Kidney epithelial cell (primary cell): ENCODE measurements at places on chromosomes 11 and 22.

DNA sequence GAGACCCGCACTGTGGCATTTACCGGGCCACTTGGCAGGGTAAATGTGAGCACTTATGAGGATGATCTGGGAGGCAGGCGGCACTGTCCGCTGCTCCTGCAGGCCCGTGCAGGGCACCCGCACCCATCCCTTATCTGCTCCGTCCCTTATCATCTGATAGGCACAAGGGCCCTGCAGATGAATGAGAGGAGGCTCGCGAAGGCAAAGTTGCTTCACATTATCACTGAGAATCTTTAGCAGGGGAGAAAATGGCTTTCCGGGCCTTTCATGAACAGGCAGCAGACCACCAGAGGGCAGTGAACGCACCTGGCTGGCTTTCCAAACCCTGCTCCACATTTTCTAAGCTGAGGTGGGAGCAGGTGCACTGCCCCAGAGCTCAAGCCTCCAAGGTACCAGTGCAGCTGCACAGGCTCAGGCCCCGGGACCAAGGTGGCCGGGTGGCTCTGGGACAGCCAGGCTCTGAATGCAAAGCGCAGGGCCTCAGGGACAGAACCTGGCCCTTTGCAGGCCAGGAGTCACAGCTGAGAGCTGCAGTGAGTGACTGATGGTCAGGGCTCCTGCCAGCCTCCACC lies 165.6 kb downstream of the SHANK2 start:
- DNase-seq: no peak

- no peak for DNase-seq
These were observed 516 bp downstream of the NEU3 start for GRCh38 chr11:74989260-74989638.

GRCh38 chr22:21942407-21943343 lies 10.0 kb downstream of the PPM1F start:
- no peak for DNase-seq

GRCh38 chr11:12090761-12091258 lies 19.6 kb upstream of the MICAL2 start:
- no peak for DNase-seq

- no peak for DNase-seq
These were observed 31.2 kb upstream of the SNX19 start for GRCh38 chr11:130947481-130947880.

- DNase-seq: no peak
These were observed 2.6 kb upstream of the RAB3IL1 start for GRCh38 chr11:61919705-61920631.

DNA sequence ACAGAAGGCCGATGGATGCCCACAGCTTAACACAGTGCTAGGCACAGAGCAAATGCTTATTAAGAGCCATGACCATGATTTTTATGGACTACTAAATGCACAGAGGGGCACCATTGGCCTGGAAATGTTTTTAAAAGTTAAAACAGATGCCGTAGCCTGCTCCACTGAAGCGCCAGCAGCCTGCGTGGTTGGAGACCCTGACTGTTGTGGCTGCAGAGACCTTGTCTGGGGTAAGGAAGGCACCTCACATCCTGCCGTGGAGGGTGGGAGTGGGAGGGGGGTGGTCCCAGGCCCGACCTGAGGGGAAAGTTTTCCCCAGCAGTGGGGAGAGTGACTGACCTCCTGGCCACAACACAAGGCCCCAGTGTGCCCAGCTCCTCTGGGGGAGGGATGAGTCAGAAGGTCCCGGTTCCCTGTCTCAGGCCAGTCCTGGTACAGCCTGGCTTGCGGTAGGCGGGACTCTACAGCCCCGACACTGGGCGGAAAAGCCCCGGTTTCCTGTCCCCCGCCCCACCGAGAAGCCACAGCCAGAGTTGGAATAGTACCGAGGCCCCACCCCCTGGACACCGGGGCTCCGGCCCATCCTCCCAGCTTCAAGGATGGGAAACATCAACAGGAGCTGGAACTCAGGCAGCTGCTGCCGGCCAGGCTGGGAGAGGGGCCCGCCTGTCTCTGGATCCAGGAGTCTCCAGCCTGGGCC lies 7.0 kb downstream of the CHST1 start:
- DNase-seq: peak; percentile 16

DNA sequence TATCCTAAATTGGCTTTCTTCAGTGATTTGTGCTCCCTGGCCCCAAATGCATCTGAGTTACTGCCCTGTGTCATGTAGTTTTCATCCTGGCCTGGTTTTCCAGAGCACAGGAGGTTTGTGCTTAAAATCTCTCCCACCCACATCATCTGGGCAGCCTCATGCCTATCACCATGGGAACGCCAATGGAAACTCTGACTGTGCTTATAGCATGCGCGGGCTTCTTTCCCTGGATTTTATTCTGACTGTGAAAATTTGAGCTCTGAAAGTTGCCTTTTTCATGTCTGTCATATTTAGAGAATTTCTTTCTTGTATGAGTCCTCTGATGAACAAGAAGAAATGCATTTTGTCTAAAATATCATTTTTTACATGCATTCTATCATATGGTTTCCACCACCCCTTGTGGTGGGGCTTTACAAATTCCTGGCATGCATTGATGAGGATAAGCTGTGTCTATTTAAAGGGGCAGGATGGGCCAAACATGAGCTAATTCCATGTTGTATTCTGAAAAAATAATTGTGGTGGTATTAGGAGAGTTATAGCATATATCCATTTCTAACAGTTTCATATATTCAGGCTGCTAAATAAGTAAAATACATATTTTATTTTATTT lies 55.1 kb downstream of the IRAG1 start:
- DNase-seq: no peak

DNA sequence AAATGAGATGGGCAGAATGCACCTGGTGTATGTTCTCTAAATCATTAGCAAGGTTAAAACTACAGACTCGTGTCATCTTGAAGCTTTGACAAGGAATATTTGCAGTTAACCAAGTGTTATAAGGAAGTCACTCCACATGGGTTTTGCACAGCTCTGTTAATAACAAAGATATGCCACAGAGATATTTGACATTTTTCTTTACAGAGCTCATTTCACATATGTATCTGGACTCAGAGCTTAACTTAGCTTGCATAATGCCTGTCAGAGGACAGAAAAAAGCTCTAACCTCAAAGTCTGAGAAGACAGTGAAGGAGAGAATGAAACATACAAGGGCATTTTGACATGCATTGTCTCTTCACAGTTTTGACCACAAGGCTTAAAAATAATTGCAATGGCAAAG lies 105.5 kb downstream of the C11orf87 start:
- DNase-seq: no peak

- no peak for DNase-seq
These were observed 123.1 kb upstream of the C11orf87 start for GRCh38 chr11:109298865-109299264.

DNA sequence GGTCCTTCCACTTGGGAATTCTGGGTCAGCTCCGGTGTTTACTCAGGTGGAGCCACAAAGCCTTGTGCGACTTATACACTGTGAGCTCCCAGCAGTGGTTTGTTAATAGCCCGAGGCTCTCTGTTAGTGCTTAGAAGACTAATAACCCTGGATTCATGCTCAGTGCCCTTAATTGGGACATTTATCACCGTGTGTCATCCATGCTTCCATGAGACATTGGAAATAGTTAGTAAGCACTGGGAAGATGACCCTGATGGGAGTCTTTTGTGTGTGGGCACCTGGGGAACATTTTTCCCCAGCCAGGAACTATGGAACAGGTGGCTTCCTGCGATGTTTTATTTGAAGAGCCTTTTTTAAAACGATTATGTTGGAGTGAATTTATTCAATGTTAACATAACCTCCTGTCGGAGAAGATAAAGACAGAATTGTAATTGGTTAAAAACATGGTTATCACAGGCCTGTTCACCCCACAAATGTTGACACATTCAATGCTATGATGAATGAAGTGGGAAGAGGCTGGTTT lies 188.9 kb downstream of the MYO18B start:
- DNase-seq: no peak

GRCh38 chr11:34206407-34207300 lies 101.2 kb downstream of the NAT10 start:
- no peak for DNase-seq

GRCh38 chr11:104965735-104966134 lies 2.6 kb downstream of the CASP4 start:
- DNase-seq: no peak

GRCh38 chr11:36822829-36823228 lies 224.8 kb upstream of the RAG2 start:
- DNase-seq: no peak

- peak; percentile 35 for DNase-seq
These were observed 559.9 kb downstream of the MN1 start for GRCh38 chr22:27241430-27242321.

DNA sequence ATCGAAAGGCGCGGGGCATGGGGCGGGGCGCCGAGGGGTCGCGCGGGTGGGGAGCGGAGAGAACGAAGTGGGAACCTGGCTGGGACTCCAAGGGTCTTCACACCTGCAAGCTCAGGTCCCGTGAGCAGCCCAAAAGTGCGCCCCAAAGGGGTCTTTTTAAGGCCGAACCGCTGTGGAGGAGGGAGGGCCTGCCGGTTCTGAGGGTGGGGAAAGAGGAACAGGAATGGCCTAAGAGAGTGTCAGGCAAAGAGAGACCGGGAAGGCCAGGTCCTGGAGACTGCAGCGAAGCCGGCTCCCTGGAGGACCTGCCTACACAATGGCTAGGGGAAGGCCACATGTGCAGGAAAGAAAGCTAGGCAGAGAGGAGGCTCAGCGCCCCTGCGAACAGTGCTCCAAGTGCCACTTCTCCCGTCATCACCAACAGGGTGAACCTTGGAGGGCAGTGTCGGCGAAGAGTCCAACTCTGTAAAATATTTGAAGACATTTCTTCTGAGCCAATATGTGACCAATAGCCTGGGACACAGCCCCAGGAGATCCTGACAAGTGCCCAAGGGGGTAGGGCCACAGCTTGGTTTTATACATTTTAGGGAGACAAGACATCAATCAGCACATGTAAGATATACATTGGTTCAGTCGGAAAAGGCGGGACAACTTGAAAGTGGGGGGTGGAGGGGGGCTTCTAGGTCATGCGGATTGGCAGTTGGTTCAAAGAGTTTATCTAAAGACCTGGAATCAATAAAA lies 710 bp upstream of the DGCR2 start:
- no peak for DNase-seq

- no peak for DNase-seq
These were observed 5.0 kb downstream of the EED start for GRCh38 chr11:86249307-86250098.

DNA sequence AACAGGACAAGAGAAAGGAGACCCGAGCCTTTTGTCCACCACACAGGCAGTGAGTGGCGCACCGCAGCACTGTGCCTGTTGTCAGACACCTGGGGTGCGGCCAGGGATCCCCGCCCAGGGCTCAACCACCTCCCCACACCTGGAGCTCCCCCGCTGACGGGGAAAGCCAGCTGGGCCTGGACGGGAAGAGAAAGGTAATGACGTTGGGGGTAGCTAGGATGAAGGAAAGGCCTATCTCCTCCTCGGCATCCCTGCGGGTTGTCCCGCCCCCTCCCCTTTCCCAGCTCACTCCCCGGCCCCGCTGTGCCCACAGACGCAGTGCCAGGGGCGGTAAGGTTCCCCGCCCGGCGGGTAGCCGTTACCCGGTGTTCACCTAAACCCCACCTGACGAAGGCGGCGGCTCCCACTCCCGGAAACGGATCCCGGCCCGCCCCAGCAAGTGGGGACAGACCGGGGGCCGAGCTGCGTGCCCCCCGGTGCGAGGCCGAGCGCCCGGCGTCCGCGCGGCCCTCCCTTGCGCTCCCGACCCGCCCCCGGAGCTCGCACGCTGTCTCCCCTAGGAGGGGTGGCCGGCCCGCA lies 495 bp downstream of the HYOU1 start:
- DNase-seq: no peak
